ENCODE measurements at places on chromosomes 3 and 15.

GRCh38 chr3:122519693-122520092 is 5.0 kb upstream of the KPNA1 start:
- DNase-seq: no peak

DNA sequence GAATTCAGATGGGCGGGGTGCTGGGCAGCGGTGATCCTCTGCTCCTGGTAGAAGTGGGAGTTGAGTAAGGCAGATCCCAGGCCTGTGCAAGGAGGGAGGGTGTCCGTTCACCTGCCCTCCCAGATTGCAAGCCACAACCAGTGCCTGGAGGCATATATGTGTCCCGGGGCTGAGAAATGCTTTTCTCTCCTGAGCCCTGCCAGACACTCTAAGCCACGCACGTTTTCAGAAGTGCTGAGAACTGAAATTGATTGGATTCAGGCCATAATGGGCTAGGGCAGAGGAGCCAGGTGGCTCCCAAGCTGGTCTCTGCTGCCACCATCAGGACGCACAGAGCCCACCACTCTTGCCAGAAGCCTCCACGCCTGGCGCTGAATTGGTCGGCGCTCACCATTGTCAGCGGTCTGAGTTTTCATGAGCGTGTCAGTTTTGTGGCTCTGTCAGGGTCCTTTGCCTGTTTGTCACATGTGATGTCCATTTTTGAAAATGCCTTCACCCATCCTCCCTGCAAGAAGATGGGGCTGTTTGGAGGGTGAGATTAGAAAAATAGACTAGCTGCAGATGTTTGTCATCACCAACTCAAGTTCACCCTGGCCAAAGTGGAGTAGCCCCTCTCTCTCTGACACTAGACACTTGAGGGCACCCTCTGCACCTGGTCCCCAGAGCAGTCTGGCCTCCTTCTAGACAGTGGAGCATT is 15.4 kb upstream of the BFSP2 start:
- no peak for DNase-seq

DNA sequence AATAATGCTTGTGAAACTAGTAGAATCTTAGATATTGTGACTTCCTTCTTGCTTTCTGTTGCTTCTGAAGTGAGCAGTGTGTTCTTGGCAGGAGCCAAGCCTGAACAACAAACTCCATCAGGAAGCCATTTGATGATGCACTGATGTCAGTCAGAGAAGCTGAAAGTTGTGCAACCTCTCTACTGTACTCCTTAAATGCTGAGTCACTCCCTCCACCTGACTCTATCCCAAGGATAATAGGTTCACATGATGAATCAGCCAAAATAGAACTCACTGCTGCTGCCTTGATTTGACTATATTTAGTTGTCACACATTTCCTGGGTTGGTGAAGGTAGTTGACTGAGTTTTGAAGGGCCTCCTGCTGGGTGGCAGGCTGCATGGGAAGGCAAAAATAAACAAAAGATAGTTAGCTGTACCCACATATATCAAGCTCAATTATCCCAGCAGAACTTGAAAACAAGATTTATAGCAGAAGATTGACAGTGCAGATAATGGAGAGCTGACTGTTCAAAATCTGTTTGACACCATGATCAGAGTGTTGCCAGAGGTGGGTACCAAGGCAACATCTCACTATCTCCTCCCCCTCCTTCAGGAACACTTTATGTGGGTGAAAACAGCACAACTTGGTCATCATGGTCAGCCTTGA is 328.4 kb upstream of the DPH6 start:
- no peak for DNase-seq

GRCh38 chr3:116039651-116039985 is 405.7 kb downstream of the LSAMP start:
- no peak for DNase-seq

GRCh38 chr3:141714671-141715070 is 23.4 kb upstream of the RNF7 start:
- no peak for DNase-seq

DNA sequence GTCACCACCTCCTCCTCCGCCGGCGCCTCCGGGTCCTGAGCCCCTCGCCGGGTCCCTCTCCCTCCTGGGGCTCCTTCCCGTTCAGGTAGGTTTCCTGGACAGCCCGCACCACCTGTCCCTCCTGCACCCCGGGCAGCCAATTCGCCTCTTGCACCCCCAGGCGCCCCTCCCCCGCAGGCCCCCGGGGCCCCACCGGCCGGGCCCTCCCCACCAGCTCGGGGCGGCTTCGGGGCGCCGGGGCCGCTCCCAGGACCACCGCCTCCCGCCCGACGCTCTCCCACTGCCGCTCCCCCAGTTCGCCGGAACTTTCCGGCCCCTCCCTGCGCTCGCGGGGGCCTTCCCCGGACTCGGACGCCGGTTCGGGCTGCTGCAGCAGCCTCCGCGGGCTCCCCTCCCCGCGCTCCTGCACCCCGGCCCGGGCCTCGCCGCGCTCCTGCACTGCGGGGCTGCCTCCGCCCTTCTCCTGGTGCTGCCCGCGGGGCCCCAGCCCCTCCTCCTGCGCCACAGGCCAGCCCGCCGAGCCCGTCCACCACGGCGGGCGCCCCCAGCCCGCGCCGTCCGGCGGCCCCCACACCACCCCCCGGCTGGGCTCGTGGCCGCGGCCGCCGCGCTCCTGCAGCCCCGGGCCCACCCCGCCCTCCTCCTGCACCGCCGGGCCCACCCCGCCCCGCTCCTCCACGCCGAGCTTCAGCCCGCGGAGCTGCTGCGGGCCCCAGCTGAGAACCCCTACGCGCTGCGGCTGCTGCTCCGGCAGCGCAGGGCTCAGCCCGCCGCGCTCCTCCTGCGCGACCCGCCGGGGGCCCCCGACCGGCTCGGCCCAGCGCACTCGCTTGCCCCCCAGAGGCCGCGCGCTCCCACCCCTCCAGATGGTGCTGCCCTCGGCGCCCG is 587 bp upstream of the TNK2 start:
- no peak for DNase-seq
